ENCODE measurements at places on chromosomes 7 and 10. TPM values are rescaled to one million over a fixed set of nuclear protein-coding genes. Genes with fewer than 3 reads are reported as not detected.

DNA sequence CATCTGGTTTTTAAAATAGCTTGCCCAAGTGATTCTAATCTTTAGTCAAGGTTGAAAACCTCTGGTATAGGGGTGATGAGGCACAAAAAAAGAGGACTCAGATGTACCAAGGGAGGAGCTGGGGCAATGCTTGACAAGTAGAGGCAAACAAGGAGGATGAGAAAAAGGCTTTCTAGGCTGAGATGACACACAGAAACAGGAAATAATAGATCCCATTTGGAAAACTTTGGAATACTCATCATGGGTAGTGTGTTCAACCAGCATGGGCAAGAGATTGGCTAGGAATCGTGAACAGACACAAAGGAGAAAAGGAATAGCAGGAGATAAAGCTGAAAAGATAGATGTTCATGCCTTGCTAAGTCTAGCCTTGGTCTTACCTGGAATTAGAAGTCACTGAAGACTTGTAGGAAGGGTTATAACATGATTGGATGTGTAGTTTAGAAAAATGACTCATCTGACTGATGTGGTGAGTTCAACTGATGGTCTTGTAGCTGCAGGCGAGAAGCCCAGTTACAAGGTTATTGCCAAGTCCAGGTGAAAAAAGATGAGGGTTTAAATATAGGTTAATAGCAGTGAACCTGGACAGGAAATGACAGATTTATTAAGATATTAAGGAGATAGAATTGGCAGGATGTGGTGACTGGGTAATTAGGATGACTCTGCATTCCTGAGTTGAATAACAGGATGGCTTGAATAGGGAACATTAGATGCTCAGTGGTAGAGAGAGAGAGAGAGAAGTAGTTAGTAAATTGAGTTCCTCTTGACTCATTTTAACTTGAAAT, 214.0 kb upstream of the LRGUK start:
- no peak for DNase-seq

DNA sequence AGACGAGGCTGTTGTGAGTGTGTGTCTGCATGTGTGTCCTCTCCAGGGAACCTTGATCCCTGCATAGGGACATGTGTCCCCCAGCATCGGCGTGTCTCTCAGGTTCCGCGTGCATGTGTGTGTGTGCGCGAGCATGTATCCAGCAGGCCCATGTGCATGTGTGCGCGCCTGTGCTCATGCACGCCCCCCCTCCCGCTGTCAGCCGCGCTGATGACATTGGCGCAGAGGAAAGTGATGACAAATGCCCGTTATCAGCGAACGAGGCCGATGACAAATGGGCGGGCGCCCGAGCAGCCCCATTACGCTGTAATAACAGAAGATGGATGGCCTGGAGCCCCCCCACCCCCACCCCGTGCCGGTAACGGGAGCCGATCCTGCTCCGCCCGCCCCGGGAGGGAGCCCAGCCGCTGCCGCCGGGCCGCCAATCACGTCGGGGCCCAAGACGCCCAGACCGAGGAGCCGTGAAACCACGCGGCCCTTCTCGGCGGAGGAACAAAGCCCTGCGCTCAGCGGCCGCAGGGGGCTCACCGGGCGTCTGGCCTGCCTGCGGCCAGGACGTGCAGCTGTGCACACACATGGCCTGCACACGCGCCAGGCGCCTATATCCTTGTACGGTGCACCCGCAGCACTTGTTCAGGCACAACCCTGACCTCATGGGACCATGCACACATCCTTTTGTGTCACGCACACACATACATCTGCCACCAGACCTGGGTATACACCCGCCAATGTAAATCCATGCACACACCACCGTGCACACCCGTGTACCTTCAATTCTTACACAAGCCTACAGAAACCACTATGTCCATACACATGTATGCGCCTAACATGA, 21.5 kb downstream of the POLL start:
- peak; percentile 71 for DNase-seq

DNA sequence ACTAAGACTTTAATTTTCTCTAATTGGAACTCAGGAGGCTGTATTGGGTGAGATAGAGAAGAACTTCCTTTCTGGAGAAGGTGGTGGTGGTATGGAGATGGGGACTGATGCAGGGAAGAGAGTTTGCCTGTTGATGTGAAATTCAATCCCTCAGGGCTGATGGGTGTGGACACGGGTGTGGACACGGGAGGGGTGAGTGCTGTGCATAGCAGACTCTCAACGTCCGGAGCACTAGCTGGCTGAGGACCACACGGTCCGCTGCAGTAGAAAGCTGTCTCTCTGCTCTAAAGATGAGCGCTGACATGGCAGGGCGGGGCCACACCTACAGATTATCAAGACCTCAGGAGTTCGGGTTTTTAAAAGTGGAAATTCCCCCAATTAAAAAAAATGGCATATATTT, 148.5 kb upstream of the PITRM1 start:
- no peak for DNase-seq

- DNase-seq = no peak
These were observed 57.8 kb downstream of the INPP5F start for GRCh38 chr10:119783665-119784027.

The WASL gene
- 33.0 TPM for total RNA-seq

DNA sequence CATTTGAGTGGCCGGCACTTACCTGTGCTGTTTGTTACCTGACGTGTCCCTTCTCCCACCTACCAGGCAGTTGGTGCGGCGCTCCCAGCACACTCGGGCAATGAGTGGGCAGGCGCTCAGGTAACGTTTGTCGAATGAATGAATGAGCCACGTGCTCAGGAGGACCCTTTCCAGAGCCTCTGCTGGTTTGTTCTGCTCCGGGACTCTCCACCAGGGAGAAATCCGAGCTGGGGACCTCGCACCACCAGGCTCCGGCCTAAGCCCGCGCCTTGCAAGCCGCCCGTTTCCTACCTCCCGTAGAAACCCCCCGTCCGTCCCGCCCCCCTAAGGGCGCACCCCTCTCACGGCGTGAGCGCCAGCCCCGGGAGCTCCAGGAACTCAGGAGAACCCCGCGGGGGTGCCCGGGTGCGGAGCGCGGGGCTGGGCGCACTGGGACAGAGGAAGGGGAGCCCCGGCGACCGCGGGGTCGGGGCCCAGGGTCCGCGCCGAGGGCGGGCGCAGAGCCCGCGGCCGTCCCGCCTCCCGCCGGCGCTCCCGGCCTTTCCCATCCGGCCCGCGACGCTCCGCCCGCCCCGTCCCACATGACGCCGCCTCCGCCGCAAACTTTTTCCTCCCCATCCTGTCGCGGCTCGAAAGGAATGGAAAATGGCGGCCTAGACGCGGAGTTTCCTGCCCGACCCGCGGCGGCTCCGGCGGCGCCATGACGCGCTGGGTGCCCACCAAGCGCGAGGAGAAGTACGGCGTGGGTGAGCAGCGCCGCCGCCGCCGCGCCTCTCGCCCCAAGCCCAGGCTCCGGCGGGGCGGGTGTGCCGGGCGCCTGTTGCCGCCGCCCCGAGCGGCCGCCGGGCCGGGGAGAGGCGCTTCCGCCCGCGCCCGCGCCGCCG, at the start of gene DOCK1:
TSS of gene DOCK1 (plus strand) at position 611 of the 884 bp plus-strand sequence. CDS start at position 701, 90 bp downstream.
- DNase-seq = peak; percentile 65

- DNase-seq = no peak
These were observed 696.9 kb upstream of the LRRTM3 start for GRCh38 chr10:66228887-66229286.

The ENKUR gene
- total RNA-seq = not detected

GRCh38 chr7:103632005-103632639, 186.1 kb upstream of the SLC26A5 start:
- DNase-seq = no peak

DNA sequence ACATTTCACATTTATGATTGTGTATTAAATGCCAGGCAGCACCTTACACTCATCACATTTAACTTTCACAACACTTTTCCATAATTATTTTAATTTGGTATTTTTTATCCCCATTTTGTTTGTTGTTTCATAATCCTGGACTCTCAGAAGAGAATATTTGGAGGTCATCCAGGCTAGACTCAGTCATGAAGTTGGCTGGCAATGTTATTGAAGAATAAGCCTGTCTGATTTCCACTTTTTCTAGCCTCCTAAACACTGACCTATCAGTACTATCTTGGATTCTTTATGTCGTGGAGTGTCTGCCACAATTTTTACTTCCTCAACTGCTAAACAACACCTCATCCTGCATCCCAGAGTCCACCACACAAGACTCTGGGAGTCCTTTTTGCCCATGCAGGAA, 372.3 kb upstream of the NRP1 start:
- DNase-seq = no peak

DNA sequence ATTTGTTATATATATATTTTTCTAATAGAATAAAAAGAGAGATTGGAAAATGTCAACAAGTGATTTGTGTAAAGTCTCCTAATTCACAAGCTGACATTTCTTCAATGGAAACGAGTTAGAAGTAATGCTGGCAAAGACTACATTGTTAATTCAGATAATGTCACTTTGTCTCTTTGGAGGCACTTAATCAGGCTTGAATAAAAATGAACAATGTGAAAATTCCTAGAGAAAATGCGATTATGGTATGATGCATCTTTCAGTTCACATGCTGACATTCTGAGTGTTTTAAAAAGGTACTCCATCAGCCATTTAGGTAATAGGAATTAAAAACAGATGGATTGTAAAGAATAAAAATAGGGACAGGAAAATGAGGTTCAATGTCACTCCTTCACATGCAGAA, 100.1 kb downstream of the SLC13A1 start:
- DNase-seq = no peak

DNA sequence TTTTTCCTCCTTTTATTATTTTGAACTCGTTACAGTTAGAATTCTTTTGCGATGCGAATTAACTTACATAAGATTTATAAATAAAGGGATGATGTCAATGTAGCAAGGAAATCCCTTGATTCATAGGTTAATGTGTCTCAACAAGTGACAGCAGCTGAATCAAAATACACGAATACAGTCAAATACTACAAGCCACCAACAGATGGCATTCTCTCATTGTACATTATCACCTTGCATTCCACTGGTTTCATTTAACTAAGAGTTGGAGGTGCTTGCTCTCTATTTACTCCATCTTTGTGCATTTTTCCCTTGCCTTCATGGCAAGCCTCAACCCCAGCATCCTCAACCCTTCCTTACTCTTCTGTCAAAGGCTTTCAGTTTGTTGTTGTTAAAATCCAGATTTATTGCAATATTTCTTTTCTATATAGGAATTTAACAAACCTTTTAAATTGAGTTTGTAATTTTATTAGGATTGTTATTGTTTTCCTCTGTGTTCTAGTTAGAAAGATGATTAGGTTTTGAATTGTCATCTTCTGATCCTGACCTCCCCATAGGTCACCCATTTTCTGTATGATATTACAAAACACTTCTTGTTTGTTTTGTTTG, 78.3 kb downstream of the SLC25A40 start:
- DNase-seq = no peak

GRCh38 chr10:117674646-117675045, 132.1 kb downstream of the EMX2 start:
- no peak for DNase-seq

The NODAL gene
- not detected for total RNA-seq

DNA sequence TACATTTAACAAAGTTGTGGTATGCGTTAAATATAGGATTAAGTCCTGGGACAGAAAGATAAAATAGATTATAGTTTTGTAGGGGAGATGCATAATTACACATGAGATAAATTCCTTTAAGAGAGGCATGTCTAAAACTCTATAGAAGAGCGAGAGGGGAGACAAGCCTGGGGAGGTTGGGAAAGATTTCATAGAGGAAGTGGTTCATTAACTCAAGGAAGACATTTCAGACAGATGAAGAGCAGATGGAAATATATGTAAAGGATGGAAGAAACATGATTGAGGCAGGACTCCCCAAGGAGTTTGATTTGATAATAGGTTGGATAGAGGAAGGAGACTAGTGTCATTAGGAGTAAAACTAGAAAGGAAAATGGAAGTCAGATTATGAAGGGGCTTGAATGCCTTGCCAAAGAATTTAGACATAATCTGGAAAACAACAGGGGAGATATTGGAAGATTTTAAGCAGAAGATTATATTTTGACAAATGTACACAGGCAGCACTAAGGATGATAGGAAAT, 96.1 kb downstream of the PHTF2 start:
- DNase-seq = no peak

DNA sequence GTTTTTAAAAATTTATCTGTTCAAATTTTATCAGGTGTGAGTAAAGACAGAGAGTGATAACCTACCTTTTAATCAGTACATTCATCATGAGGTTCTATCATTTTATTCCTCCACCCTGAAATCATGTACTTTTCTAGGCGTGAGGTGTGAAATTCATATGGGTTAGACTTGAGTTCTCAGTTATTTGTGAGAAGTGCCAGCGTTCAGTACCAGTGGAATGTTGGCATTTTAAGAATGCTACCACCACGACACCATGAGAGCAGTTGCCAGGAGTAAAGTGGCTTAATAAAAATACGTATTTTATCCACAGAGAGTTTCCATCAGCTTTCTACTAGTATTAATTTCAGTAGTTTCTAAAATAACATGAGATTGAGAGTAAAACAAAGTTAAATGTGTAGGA, 104.1 kb upstream of the FERD3L start:
- no peak for DNase-seq

DNA sequence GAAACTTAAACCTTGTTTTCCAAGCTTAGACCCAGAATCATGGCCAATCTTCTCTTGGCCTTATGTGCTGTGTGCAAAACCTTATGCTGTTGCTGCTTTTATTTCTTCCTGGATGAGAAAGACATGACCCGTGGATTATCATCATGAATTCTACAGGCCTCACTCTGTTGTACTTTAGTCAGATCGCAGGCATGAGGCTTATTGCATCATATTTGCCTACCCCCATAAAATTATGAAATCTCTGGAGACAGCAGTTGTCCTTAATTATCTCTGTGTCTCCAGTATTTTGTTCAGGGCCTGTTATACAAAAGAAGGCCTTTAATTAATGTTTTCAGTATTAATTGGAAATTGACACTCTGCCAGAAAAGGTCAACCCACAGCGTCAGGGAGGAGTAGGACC, 71.6 kb downstream of the PLCE1 start:
- no peak for DNase-seq

GRCh38 chr7:128067983-128068382, 36.7 kb upstream of the LRRC4 start:
- no peak for DNase-seq

The TFPI2 gene
- total RNA-seq = 3.2 TPM

DNA sequence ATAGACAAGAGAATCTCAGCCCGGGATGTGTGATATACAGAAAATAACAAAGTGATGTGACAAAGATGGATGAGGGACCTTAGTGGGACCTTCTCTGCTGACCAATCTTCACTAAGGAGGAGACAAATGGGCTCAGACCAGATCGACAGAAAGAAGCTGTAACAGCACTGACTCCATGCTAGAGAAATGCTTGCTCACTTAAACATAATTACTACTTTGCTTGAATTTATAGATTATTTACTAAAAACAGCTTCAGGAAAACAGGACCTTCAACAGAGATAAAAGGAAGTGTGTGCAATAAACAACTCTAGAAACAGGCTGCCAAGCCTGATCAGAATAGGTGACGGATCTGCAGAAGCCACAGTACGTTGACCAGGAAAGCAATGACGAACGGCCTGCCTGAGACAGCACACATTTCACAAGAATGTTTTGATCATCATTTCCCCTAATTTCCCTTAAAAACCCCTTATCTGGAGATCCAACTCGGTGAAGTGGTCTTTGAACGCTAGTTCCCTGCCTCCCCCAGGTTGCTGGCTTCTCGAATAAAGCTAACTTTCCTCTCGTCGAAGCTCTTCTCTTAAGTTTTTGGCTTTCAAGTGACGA, 98.4 kb upstream of the STEAP1B start:
- DNase-seq = no peak

The SPDYE8 gene
- total RNA-seq = not detected

GRCh38 chr10:77771450-77771849, 133.8 kb upstream of the KCNMA1 start:
- DNase-seq = no peak

- DNase-seq = no peak
These were observed 20.3 kb upstream of the TOMM7 start for GRCh38 chr7:22842973-22843372.
